ENCODE measurements at places on chromosomes 12 and 14.

DNA sequence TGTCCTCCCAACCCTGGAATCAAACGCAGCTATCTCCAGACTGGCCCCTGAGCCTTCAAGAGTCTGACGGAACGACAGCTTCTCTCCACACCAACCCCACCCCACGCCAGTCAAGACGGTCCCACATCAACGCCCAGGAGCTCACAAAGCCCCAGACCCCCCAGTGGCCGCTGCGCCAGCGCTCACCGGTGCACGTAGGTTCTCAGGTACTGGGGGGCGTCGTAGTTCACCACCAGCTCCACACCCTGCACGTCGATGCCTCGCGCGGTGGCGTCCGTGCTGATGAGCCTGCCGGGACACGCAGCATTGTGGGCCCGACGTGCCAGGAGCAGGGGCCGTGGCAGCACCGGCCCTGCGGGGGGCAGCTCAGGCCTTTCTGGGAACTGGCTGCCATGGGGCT, 4.2 kb downstream of the DDX51 start:
- no peak for DNase-seq

- no peak for DNase-seq
These were observed 222.1 kb upstream of the HMGA2 start for GRCh38 chr12:65602253-65602609.

DNA sequence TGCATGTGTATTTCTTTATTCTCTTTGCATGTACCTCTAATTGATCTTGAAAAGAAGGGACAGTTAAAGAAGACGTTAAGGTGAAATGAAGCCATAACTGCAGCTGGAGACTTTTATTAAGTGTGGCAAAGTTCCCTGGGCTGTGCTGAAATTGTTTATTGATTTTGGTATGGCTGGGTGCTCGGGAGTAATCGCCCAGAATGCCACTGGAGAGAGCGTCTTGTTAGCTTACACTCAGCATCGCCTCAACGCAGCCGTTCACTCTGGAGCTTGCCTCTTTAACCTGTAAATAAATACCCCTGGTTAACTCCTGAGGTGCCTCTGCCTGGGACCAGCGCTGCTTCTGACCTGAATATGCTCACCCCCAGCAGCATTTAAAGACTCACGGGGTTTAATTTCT, 98.6 kb downstream of the GPATCH2L start:
- no peak for DNase-seq

GRCh38 chr12:113862590-113863454, 103.3 kb downstream of the RBM19 start:
- DNase-seq: no peak

- no peak for DNase-seq
These were observed 236.2 kb upstream of the FBXO33 start for GRCh38 chr14:39668449-39668848.

GRCh38 chr12:119990382-119990874, 1.4 kb downstream of the BICDL1 start:
- DNase-seq: no peak

DNA sequence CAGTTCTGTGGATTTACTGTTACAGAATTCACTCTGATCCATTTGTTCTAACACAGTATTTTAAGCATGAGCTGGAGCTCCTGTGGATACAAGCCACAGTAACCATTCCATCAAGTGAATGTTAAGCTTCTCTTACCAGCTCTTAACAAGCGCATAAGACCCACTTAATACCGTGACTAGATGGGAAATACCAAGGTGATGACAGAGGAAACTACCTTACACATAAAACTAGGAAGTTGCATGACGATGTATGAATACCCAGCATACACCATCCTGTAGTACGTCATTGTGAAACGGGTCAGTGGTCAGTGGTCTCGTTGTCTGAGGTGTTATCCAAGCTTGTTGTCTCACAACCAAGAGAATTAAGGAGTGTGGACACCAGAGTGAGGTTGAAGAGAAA, 2.0 kb upstream of the GALC start:
- DNase-seq: peak; percentile 30

DNA sequence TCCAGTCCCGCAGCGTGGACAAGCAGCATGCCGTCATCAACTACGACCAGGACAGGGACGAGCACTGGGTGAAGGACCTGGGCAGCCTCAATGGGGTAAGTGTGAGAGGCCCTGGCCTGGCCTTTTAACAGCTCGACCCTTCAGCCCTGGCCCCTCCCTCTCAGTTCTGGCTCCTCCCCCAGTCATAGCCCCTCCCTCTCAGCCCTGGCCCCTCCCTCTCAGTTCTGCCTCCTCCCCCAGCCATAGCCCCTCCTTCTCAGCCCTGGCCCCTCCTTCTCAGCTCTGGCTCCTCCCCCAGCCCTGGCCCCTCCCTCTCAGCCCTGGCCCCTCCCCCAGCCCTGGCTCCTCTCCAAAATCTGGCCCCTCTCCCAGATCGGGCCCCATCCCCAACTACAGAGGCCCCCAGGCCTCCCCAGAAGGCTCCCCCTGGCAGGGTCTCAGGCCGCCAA, 11.2 kb downstream of the CEP170B start:
- peak; percentile 67 for DNase-seq

GRCh38 chr12:101839324-101840283, 8.8 kb upstream of the GNPTAB start:
- DNase-seq: peak; percentile 78

DNA sequence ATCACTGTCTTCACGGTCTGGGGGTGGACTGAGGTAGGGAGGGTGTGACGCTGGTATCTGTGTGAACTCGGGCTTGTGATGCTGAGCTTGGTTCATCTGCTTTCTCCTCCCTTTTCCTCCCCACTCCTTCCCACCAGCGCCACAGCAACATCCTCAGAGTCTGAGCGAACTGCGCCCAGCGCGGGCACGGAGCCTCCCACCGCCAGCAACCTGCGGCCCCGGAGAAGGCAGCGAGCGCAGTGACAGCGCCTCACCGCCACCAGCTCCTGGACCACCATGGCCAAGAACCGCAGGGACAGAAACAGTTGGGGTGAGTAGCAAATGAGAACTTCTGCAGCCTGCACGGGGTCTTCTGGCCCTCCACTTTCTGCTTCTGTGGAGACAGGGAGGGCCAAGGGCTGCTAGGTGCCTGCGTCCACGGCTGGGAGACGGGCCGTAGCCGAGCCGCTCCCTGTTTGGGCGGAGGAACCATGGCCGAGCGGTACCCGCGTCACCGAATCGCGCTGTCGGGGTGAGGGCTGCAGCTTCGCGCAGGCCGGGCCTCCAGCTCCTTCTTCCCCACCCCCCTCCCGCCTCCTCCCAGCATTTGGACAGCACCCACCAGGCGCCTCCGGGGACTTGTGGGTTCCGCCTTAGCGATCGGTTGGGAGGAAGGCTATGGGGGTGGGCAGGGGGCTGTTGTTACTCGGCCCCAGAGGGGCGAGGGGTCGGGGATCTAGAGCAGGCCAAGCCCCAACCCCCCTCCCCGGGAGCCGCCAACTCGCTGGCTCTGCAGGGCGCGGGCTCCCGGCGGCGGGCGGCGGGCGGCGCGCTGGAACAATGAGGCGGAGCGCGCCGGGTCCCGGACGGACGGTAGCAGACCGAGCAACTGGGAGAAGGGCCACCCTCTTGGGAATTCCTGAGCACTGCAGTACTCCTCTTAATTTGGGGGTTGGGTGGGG, at the start of gene ATL1:
Gene ATL1, plus strand, starts transcription at position 156 of the 941 bp plus-strand sequence. Its CDS starts 121 bp downstream, at position 277.
- peak; percentile 61 for DNase-seq

DNA sequence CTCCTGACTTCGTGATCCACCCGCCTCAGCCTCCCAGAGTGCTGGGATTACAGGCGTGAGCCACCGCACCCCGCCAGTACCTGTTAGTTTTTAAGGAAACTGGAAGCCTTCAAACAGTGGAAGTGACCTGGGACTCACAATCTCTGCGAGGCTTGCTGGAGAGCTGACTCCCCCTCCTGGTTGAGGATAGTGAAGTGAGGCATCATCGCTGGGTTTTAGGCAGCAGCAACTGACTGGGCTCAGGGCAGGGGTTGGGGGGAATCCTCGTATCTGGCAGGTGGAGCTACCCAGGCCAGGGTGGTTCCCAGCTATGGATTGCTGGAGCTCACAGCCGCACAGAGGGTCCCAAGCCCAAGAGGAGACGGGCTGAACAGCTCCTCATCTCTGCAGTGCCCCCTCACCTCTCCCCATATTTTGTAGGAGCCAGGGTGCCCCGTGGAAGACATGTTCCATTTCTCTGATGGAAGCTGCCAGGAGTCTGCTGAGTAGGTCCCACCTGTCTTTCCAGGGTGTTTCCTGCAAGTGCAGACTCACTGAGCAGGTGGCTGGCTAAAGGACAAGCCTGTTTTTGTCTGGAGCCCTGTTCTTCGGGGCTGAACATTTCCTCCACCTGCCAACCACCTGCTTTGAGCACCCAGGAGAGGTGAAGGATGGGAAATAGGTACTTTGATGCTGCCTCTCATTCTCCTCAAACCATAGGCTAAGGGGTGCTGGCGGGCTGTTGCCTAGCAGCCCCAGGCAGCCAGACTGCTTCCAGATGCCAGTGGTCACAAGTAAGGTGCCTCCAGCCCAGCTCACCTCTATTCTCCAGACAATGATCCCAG, 3.1 kb downstream of the AVIL start:
- DNase-seq: peak; percentile 43

- DNase-seq: peak; percentile 55
These were observed 89.4 kb downstream of the GALNT8 start for GRCh38 chr12:4809449-4810218.

- DNase-seq: no peak
These were observed 13.7 kb downstream of the COA8 start for GRCh38 chr14:103576371-103577024.

DNA sequence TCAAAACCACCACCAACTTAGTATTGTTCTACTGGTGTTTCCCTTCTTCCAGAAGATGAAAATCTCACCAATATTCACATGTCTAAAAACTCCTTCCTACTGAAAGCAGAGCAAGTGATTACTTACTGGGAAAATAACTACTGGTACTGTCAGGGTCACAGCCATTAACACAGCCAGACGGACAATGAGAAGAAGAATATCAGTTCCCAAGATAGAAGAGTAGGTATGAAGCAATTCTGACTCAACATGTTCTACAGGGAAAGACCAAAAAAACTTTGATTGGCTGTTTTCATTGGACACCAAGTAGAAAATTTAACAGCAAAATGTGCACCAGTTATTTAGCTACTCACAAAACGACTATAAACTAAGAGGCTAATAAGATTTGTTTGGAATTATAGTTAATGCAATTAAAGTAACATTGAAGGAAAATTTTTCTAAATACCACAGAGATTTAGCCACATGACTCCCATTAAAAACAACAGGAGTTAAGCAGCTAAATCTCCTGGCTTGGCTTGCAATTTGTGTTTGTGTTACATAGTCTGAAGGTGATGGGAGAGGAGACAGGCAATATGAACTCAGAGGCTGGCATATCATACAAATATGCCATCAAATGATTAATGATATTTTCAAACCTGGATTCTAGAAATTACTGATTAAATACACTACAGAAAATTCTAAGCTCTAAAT, 9.5 kb downstream of the SLC38A2 start:
- DNase-seq: no peak

- no peak for DNase-seq
These were observed 27.6 kb downstream of the BCL11B start for GRCh38 chr14:99244367-99244901.

DNA sequence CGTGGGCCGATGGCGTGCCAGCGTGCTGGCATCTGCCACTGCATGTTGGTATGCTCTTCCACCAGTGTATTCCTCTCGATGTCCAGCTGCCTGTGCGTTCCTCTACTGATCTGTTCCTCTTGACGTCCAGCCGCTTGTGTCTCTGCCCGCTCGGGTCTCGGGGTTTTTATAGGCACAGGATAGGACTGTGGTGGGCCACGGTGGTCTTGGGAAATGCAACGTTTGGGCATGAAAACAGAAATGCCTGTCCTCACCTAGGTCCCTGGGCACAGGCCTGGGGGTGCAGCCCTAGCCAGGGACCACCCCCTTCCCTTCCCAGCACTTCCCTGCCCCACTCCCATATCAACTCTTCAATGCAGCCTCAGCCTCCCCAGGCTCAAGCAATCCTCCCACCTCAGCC, 10.3 kb upstream of the GALNT6 start:
- no peak for DNase-seq

DNA sequence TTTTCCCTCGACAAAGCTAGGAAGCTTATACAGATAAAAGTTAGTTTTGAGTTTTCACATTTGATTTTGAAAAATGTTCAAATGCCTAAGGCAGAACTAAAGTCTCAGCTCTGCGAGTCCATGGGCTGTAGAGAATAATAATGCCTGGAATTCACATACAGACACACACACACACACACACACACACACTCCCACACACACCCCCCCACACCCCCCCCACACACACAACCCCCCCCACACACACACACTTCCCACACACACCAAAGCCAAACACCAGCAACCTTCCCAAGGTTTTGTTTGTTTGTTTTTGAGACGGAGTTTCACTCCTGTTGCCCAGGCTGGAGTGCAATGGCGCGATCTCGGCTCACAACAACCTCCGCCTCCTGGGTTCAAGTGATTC, 62.8 kb upstream of the EIF5 start:
- no peak for DNase-seq

DNA sequence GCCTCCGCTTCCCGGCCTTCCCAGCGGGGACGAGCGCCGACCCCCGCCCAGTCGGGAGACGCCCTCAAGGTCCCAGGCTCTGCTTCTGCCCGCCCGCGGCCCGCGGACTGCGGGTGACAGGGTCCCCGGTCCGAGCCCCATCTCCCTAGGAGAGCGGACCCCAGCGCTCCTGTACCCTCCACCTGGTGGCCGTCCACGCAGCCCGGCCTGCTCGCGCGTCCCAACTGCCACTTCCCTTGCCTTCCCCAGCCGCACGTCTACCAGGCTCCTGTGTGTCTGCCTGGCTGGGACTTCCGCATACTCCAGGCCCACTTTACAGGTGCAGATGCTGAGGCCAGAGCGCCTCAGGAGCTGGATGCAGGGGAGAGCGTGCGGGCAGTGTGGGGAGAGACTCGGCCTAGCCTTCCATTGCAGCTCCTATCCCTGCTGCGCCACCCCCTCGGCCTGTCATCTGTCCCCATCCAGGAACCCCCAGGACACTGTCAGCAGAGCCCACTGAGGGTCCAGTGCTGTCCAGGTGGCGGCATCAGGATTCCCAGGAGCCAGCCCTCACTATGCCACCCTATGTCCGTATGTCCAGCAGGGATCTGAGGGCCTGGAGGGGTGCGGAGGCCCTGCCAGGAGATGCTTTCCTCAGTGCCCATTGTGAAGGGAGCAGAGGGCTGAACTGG, 8.0 kb upstream of the ANKRD9 start:
- no peak for DNase-seq

- DNase-seq: peak; percentile 28
These were observed 63.2 kb downstream of the TSPAN11 start for GRCh38 chr12:30989754-30990153.

- no peak for DNase-seq
These were observed 82.4 kb upstream of the RESF1 start for GRCh38 chr12:31876568-31877424.

DNA sequence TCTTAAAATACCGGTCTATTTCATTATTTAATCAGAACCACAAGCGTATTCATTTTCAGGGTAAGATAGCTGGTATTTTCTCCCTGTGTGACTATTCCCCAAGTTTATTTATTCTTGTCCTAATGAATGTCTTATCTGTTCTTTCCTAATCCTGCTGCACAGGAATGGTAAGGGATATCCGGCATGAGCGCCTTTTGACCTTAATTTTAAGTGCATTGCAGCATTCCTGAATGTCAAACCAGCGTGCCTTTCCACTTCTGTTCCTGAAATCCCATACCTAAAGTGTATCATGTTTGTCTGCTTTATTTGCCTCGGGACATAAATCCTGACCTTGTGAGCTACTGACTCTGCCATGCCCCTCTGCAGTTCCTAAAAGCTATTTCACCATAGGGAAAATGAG, 1713.2 kb upstream of the FLRT2 start:
- no peak for DNase-seq

GRCh38 chr14:105203057-105203531, 22.0 kb upstream of the NUDT14 start:
- peak; percentile 76 for DNase-seq

Data from activated CD4-positive, alpha-beta T cell treated with anti-CD3 and anti-CD28 coated beads for 48 hours (primary cell).